CD4-positive, alpha-beta T cell treated with Interferon alpha-2 for 1 hour (primary cell): ENCODE measurements at places on chromosomes 16 and 17.
A peak's percentile ranks its signal among the peaks of the same experiment; 100 is the strongest.

DNA sequence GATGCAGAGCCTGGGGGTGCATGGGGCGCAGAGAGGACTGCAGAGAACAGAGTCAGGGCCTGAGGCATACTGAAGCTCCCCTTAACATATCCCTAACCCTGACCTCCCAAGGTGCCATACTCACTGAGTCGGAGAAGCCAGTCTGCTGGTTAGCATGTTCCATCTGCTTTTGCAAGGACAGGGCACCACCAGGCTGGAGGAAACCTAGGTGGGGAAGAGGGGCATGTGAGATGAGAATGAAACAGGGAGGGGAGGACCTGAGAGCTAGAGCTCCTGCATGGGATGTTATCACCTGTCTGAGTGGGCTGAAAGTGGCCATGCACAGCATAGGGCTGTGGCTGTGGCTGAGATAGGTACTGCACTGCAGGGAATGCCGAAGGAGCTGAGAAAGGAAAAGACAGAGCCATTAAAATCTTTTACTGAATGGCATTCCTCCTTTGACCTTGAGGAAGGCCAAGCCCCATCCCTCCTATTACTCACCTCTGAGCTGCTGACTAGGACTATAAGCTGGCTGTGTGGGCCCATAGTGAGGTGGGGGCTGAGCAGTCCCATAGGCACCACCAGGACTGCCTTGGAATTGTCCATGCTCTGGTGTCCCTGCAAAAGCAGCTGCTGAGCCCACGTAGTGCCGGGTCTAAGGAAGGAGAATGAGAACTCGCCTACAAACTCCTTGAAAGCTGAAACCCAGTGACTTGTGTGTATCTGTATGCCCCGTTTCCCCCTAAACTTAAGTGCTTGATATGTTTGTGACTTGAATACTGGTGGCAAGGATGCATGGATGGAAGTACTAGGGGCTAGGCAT, 1.9 kb downstream of the GPS2 start:
- no peak for DNase-seq

- no peak for DNase-seq
These were observed 42.6 kb downstream of the NLRP1 start for GRCh38 chr17:5541610-5542202.

DNA sequence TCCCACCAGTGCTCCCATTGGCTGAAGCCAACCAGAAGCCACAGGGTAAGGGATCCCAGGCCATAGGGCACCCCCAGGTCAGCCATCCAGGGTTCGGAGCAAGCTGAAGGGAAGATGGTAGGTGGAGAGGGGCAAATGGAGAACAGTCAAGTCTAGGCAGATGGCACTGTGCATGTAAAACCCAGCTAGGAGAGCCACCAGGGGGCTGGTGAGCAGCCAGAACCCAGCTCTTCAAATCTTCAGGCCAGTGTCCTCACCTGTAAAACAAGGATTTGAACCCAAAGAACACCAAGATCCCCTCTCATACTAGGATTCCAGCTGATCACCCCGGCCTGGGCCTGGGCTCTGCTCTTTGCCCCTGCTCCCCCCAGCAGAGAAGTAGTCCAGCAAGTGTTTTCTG, 43.5 kb downstream of the GINS3 start:
- no peak for DNase-seq

DNA sequence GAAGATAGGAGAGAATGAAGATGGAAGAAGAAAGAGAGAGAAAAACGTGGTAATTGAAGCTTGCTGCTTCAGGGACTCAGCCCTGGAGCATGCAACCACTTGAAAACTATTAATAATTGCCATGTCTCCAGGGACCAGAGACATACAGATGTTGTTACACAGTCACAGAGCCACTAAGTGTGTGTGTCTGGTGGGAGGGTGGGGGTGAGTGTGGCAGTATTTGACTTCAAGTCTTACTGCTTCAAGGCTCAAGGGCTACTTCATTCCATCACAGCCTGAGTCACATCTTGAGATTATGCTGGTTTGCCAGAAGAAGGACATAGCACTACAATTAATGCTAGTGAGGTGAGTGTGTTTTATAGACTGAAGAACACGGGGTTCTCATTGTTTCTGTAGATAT, 202.2 kb downstream of the CDH8 start:
- no peak for DNase-seq

DNA sequence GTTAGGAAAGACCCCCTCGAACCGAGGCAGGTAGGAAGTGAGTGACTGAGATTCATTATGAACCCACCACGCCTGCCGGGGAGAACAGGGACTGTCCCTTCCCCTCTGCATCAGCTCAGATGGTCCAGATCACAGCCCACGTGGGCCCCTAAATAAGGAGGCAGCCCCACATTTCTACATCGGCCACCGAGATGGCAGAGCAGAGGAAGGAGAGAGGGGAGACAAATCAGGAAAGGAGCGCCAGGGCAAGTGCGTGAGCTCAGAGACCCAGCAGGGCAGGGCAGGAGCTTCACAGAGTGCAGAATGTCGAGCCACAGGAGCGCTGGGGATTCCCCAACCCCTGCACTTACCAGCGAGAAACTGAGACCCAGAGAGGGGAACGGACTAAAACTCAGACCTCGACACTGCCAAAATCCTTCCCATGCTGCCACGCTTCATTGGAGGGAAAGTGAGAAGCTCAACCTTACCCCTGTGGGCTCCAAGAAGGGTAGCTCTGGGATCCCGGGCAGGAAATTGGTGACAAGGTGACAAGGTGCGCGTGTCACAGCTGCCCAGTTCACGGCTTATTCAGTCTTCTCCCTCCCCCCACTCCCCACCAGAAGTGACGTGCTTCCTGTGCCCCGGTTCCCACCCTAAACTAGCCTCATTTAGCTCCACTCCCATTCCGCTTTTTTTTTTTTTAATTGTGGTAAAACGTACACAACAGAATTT, at the start of gene ICAM2:
Gene ICAM2, minus strand, starts transcription at position 578 of the 711 bp plus-strand sequence. CDS start 13,942 bp downstream, outside the sequence.
- DNase-seq, result peak; percentile 96

- no peak for DNase-seq
These were observed 8.9 kb upstream of the LGALS9 start for GRCh38 chr17:27621942-27622559.

- DNase-seq, result peak; percentile 4
These were observed 28.6 kb downstream of the PMP22 start for GRCh38 chr17:15236281-15237105.

GRCh38 chr16:69706256-69706974, 19.9 kb downstream of the NQO1 start:
- DNase-seq, result no peak

DNA sequence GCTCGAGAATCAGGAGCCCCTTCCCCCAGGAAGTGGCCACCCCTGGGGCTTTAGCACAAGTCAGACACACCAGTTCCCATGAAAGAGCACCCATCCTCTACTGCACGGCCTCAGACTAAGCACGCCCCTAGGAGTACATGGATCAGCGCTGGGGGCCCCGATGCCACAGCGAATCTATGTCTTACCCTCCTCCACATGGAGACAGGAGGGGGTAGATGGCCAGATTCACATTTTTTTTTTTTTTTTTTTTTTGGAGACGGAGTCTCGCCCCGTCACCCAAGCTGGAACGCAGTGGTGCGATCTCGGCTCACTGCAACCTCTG, 3.2 kb upstream of the EXOSC6 start:
- DNase-seq, result no peak

DNA sequence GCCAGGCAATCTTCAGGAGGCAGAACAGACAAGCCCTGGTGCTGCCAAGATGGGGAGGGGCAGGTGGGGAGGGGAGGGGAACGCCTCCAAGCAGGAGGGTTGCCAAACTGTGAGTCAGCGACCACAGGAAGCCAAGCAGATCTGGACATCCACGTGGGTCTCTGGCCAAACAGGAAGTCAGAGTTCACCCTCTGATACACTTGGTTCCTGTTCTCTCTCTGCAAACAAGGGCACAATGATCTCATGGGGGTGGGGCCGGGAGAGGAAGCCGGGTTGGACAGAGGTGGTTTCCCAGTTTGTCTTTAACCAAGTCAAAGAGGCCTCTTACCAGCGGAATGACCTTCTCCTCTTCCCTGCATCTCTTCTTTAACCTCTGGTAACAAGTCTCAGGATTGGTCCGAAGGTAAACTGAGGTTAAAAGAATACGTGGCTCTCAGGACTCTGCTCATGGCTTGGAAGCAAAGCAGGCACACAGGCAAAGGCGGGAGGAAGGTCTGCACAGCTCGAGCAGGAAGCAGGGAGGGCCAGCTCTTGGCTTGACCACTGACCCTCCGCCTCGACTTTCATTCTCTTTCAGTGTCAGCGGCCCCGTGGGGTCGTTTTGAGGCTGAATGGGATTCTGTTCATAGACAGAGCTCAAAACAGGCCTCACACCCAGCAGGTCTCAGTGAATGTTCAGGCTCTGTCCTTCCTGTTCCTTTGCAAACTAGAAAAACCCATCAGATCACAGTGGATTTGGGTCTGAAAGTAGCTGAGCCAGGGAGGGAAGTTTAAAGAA, 32.9 kb downstream of the TK2 start:
- DNase-seq, result peak; percentile 84

GRCh38 chr17:79864617-79865250, 25.5 kb upstream of the CBX4 start:
- DNase-seq, result no peak

DNA sequence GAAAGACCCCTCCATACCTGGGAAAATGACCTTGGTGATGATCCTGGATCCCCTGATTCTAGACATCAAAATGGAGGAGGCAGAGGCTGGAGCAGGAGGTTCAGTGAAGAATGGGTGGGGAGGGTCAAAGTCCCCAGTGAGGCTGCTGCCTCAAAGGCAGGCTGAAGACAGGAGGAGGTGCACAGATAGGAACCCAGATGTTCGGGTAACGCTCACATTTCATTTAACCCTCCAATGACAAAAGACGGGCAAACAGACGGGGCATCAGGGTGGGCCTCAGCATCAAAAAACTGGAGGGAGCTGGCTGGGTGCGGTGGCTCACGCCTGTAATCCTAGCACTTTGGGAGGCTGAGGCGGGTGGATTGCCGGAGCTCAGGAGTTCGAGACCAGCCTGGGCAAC, at the start of gene ANKRD40CL:
Gene ANKRD40CL, minus strand, starts transcription at position 73 of the 400 bp plus-strand sequence. CDS start 605 bp downstream, outside the sequence.
- DNase-seq, result no peak

- peak; percentile 54 for DNase-seq
These were observed 42.3 kb downstream of the ABR start for GRCh38 chr17:1137465-1137894.

DNA sequence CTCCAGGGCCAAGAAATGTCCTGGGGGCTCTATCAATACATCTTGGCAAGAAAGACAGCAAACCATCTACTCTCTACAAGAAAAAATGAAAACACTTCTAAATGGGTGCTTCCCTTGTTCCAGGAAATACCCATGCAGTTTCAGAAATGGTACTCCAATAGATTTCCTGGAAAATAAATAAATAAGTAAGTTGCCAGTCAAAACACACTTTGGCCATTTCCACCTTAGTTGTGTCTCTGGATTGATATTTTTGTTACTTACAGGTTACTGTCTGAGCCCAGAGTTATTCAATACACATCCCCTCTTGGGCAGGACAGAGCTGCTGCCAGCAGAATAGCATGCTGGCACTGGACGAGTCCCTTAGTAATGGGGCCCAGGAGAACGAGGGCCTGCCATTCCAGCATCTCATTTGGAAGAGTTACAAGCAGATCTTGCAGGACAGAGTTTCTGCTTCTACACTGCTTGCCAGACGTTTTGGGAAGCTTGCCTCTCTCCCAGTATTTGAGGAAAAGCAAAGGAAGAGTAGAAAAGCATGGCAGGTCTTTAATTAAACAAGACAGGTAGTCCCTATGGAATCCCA, 100.5 kb downstream of the SMG6 start:
- DNase-seq, result no peak

- DNase-seq, result no peak
These were observed 223.0 kb downstream of the GSG1L start for GRCh38 chr16:27840311-27841060.

DNA sequence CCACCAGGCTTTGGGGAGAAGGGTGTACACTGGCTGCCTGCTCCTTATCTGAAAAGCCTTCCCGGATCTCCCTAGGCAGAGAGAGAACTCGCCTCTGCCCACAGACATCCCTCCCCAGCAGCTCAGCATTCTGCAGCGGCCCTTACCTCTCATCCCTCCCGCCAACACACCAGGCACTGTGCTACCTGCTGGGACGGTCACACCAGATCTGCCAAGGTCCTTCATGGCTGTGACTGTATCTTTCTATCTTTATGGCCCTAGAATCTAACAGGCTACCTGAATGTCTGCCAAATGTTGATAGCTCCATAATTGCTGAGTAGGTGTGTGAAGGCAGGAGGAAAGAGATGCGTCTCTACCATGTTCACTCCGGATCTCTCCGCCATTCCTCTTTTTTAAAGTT, 7.9 kb downstream of the TSNAXIP1 start:
- DNase-seq, result no peak

- peak; percentile 61 for DNase-seq
These were observed 321.3 kb downstream of the SEC14L1 start for GRCh38 chr17:77462090-77462489.

DNA sequence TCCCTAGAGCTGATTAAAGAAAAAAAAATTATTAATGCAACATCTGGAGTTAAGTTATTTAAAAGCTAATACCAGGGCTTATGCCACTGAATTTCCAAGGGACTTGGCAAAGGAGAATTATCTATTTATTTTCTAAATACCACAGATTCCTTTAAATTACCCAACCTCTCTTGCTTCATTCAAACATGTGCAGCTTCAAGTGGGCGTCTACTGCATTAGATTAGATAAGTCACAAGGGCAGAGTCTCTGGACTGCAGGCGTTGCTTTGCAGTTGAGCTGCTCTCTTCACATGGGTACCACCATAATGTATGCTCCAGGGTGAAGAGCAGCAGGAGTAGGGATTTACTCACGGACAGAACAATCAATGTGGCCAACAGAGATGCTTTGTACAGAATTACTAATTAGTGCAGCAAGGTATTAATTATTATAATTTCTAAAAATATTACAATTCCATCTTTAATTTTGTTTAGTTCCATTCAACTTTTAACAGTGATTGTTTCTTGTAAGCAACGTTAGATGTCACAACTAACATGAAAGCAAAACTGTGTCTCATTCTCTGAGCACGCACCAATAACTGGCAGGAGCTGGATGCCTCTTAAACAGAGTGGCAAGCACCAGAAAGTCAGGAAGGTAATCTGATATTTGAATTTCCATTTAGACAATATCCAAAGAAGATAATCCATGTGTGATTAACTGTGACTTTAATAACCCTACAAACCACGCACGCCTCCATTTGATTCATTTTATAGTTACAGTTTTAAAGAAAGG, 214.2 kb downstream of the STX8 start:
- no peak for DNase-seq

GRCh38 chr17:79699386-79700036, 31.2 kb upstream of the ENPP7 start:
- DNase-seq, result no peak
